ENCODE measurements at places on chromosomes 12 and 14. TPM values are rescaled to one million over a fixed set of nuclear protein-coding genes. Genes with fewer than 3 reads are reported as not detected.

The CACNA2D4 gene
- 5.5 TPM for total RNA-seq

The SIX4 gene
- 0.69 TPM for total RNA-seq

- DNase-seq = no peak
These were observed 15.2 kb downstream of the PDE6H start for GRCh38 chr12:14988035-14988434.

GRCh38 chr14:104009297-104009696, 67.0 kb upstream of the RD3L start:
- DNase-seq = no peak

DNA sequence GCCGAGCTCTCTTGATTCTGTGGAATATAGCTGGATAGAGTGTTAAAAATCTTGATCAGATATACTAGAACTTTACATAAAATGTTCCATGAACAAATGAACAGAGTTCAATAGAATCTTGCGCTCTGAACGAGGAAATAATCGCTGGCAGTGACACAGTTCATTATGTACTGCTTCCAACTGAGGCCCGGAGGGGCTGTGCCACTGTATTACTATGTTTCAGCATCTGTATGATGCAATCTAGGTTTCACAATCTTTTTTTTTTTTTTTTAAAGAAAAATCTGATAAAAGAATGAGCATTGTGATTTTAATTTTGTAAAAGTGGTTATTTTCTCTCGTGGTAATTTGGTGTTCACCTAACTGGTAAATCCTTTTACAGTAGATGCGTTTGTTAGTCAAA, 77.2 kb downstream of the FERMT2 start:
- no peak for DNase-seq

DNA sequence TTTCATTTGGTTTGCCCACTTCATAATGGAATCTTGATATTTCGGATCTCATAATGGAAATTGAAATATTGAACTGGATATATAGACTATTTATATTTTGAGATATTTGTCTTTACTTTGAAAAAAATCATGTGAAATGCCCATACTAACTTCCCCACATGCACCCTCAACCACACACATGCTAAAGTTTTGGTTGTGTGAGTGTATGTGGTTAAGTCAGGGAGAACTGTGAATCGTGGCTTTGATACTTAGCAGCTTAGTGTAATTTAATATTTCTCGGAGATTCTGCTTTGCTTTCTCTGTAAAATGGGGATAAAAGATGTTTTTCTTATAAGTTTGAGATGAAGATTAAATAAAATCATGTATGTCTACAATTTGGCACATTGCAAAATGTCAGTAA, 162.1 kb downstream of the OTOGL start:
- DNase-seq = no peak

- no peak for DNase-seq
These were observed 269.9 kb downstream of the CACNA1C start for GRCh38 chr12:2322554-2323120.

DNA sequence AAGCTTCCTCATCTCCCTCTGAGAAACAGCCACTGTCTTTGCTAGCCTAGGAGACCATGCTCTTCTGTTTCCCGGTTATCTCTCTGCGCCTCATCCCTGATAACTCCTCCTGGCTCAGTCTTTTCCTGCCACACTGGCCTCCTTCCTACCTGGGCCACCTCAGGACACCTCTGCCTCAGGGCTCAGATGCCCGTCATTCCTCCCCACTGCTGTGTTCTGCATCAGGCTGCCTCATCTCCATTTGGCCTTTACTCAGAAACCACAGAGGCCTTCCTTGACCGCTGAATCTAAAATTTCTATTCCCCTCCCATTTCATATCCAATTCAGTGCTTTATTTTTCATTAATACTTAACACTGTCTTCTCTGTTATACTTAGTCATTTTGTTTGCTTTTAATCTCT, 311.0 kb upstream of the RGS6 start:
- no peak for DNase-seq
